H54 (cell line): ENCODE measurements at places on chromosomes 7 and 10.
A peak's percentile ranks its signal among the peaks of the same experiment; 100 is the strongest.

DNA sequence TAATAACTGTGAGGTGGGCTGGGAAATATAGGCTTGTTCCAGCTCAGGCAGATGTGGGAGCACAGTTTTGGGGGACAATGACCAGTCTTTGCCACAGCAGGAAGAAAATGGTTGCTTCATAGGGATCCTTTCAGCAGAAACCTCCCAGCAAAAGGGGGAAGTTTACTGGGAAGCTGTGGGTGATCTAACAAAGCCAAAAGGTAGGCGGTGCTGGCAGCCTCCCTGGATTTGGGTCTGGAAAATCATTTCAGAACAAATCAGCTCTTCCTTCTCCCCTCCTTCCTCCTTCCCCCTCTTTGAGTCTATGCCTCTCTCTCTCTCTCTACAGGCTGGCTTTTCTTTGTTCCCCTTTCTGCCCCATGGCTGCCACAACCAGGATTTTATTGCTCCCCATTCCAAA lies 16.2 kb downstream of the RPS24 start:
- no peak for DNase-seq

DNA sequence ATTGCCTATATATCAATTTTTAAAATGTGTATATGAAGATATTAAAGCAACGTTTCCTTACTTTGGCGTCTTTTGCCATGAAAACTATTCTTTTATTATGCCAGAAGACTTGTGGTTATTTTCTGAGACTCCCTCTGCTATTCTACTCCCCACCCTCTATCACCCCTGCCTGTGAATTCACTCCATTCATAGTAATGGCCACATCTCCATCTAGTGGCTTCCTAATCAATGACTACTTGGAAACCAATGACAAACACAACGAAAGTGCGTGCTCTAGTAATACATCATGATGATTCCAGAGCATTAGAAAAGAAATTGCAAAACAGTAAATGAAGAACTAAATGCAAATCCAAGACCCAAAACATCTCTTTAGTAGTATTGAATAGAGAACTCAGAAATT lies 186.7 kb upstream of the HGF start:
- peak; percentile 5 for DNase-seq

GRCh38 chr7:151003572-151003971 lies 12.8 kb downstream of the NOS3 start:
- no peak for DNase-seq

DNA sequence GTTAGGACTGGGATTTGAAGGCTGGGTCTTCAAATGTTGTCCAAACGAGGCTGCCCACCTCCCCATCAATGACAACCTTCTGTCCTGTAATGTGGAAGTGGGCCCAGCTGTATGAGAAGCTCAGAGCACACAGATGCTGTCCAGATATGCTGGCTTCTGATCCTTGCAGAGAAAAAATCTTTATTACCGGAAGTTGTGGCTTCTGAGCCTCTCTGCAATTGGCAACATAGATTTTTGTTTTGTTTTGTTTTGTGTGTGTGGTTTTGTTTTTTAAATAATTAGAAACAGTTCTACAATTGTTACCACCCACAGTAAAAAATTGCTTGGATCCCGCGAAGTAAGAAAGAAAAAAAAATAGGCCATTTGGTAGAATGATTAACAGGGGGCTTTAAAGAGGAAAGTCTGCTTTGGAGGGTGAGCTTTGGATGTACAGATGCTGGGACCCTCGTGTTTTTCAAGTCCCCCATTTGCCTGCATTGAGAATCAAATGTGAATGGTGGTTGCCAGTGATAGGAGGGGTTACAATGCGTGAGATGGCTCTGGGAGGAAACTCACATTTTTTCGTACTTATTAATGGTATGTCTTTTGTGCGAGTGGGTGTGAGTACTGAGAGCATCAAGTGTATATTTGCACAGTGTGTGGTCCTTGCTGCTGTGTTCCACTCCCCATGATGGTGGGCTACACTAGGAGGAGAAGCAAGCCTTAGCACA lies 153.2 kb downstream of the TCF7L2 start:
- DNase-seq: no peak

DNA sequence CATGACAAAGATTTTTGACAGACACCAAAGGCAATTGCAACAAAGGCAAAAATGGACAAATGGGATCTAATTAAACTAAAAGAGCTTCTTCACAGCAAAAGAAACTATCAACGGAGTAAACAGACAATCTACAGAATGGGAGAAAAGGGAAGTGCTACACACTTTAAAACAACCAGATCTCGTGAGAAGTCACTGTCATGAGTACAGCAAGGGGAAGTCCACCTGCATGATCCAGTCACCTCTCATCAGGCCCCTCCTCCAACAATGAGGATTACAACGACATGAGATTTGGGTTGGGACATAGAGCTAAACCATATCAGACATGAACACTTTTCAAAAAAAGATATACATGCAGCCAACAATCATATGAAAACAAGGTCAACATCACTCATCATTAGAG lies 11.5 kb upstream of the PSTK start:
- no peak for DNase-seq

DNA sequence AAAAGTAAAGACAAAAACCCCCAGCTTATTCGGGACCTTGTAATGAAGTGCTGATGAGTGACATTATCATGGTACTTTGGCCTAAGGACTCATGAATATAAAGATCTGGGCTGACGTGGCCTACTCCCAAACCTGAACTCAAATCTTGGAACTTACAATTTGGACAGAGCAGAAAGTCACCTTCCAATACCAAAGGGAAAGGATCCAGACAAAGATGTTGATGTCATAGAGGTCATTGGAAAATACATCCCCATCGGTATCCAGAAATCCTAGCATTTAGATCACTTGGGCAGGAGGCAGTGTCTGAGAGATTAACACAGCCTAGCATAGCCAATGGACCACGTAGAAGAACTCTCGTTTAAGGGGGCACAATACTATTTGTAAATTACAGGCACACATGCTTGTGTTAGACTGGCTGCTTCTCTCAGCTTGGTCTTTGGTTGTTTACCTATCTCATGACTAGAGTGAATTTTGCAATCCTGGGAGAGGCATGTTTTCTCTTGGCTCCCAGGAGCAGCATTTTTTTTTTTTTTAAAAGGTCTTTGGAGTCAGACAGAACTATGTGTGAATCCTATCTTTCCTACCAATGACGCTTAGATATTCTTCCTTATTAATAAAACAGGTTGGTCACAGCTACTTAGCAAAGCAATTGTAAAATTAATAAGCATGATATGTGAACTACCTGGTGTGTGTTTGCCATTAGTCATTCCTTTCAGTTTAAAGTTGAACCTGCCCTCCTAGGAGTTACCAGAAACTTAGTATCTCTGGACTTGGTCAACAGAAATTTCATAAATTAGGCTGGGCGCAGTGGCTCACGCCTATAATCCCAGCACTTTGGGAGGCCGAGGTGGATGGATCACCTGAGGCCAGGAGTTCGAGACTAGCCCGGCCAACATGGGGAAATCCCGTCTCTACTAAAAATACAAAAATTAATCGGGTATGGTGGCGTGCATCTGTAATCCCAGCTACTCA lies 27.8 kb upstream of the MRPS33 start:
- DNase-seq: no peak

GRCh38 chr10:72061930-72062329 lies 26.4 kb downstream of the SPOCK2 start:
- no peak for DNase-seq

- DNase-seq: no peak
These were observed 11.8 kb upstream of the EMX2 start for GRCh38 chr10:117530791-117531190.

DNA sequence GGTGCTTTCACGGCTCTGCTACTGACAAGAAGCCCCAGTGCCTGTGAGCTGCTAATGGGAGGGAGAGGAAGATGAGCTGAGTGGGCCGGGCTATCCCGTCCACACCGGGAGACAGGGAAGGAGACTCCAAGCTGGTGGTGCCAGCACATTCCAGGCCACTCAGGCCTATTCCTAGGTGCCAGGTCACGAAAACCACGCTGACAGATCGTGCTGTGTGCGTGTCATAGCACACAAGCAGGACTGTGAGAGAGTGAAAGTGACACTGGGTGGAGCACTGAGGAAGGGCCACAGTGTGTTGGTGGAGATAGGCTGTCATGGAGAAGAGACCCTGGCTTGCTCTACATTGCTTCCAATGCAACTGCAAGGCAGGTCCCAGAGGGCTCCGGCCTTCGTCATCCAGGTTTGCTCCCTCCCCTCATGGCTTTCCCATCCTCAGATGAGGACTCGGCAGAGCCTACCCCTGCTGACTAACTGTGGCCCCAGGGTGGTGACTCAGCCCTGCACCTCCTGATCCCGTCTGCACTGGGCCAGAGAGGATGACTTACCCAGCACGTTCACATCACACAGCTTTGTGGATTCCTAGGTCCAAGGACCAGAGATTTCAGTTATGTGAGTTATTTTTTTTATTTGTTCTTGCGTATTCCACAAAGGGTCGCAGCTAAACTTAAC lies 167.3 kb downstream of the EGFR start:
- peak; percentile 100 for DNase-seq

GRCh38 chr7:23864973-23865372 lies 155.0 kb downstream of the STK31 start:
- DNase-seq: no peak

GRCh38 chr10:79561257-79561656 lies 1.1 kb upstream of the SFTPA2 start:
- no peak for DNase-seq

DNA sequence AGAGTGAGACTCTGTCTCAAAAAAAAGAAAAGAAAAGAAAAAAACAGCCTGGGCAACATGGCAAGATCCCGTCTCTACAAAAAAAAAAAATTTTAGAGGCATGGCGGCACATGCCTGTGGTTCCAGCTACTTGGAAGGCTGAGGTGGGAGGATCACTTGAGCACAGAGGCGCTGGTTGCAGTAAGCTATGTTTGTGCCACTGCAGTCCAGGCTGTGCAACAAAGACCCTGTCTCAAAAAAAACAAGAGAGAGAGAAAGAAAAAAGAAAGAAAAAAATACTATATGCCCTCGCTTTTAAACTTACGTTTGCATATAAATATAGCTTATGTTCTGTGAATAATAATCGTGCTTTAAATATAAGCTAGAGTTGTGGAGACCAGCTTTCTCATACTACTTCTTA lies 11.2 kb downstream of the HACD1 start:
- no peak for DNase-seq

DNA sequence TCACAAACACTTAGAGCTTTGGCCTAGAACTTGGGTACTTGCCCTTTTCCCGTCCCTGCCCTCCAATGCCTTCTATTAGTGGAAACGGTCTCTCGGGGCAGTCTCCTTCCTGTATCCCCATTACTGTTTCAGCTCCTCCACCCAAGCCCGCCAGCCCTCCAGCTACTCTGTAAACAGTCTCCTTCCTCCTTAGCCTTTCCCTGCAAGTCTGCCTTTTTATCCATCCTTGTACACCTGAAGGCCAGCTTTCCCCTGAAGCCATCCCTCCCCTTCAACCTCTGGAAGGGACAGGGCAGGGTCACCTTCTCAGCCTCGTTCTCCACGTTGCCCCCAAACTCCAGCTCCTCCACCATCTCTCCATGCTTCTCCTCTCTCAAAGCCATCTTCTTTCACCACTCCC lies 108.1 kb upstream of the ZNF746 start:
- no peak for DNase-seq

DNA sequence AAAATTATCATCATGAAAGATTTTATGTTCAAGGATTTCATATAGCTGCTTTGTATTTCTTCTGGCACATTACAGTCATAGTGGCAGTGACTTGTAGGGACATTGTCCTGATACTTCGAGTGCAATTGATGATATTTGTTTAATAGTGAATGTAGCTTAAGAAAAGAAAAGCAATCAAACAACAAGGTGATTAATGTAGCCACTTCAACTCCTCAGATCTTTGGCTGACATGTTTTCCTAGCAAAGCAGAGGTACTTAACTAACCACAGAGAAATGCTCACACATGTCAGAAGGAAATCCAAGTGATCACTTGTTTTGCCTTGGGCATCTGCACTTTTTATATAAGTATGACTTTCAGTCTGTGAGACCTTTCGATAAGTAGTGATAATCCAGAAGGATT lies 470.3 kb downstream of the AUTS2 start:
- no peak for DNase-seq

- no peak for DNase-seq
These were observed 111.3 kb downstream of the PTPN20 start for GRCh38 chr10:47022311-47023131.

DNA sequence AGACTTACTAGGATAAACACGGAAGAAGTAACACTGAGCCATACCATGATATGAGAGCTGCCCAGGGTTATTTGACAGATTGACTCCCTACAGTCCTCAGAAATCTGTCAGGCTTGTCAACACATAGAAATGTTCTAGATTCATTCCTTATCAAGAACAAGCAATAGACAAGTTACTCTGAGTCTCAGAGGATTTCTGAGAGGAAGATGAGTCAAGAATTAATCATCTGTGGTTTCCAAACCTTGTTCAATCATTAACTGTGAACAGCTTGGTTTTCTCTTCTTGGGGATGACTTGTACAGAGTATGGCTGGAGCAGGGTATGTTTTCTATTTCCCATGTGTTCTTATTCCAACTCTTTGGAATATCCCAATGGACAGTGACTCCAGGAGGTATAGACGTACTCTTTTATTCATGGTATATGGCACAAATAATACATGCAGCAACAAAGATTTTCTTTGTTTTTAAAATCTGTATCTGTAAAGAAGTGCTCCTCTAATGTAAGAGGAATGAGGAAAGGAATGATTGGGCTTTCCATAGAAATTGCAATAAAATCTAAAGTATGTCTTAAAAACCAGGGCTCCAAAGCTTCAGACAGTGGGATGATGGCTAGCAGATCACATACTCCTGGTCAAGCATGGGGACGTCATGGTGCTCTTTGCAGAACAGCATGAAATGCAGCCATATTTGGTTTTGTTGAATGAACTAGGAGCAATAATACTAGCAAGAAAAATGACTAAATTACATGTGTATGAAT lies 11.9 kb upstream of the SFR1 start:
- no peak for DNase-seq

DNA sequence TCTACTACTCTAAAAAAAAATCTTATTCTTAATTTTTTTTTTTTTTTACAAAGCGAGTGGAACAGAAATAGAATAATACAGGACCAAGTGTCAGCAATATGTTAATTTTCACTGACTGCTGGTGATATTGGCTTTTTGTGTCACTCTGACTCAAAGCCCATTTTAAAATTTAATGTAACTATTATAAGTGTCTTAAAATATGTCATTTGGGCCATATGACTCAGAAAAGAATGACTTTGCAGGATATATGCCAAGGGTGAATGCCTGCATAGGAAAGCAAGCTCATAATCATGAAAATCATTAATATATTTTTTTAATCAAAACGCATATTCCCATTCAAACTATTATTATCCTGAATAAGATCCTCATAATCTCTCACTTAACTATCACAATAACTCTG lies 149.2 kb downstream of the GNAT3 start:
- no peak for DNase-seq
